ENCODE measurements at places on chromosomes 2 and 18. TPM values are rescaled to one million over a fixed set of nuclear protein-coding genes. Genes with fewer than 3 reads are reported as not detected.

GRCh38 chr2:60306267-60306861 lies 247.1 kb downstream of the BCL11A start:
- no peak for DNase-seq

Gene TBR1
- total RNA-seq: not detected

DNA sequence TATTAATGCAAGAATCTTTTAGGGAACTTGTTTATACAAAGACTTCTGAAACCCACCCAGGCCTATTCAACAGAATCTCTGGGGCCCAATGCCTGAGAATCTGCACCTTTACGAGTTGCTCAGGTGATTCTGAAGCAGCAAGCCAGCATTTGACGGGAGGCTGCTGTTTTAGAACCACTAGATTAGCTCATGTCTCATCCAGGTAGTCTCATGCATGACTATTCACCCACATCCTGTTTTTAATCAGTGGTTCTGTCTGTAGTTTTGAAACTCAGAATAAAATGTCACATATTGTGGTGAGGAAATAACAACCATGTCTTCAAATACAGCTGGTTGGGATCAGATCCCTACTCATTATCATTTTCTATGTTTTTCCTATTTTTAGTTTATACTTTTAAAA lies 39.5 kb downstream of the CYTIP start:
- no peak for DNase-seq

Gene KIF1A
- 439 TPM for total RNA-seq
